Cerebellar nuclear complex (tissue), 1 donor: ENCODE measurements at places on chromosomes 6 and 20.

GRCh38 chr6:92271091-92271490 is 1148.3 kb downstream of the EPHA7 start:
- no peak for DNase-seq

DNA sequence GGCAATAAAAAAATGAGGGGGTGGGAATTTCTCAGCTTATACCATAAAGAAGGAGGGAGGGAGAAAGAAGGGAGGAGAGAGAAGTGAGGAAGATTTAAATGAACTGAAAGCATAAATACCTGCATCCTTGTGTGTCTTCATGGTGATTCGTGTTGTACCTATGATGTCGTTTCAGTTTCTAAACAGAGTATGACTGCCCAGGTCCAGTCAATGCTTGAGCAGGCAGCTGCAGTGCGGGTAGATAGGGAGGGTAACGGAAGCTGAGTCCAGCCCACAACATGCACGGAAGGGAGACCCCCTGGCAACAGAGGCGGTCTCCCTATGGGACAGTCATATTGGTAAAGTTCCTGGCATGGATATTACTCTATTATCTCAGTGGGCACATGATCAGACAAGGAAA is 184.5 kb downstream of the KIF16B start:
- DNase-seq, result no peak

- DNase-seq, result no peak
Measured at GRCh38 chr6:125222531-125223455, 69.2 kb downstream of the TPD52L1 start.

DNA sequence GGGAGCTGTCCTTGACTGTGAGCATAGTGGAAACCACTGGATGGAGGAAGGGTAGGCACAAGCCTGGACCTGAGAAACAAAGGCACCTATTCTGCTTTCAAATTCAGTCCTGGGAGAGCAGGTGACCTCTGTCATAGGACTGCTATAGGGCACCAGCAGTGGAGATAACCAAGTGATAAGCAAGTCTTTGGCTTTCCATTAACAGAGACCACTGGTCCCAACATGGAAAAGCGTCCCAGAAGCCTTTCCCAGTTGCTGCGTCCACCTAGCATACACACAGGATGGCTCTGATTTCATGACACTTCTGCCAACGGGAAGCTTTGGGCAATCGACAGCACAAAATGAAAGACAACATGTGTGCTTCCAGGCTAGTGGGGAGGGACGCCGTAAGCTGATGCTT is 8.9 kb downstream of the SLC22A3 start:
- no peak for DNase-seq

DNA sequence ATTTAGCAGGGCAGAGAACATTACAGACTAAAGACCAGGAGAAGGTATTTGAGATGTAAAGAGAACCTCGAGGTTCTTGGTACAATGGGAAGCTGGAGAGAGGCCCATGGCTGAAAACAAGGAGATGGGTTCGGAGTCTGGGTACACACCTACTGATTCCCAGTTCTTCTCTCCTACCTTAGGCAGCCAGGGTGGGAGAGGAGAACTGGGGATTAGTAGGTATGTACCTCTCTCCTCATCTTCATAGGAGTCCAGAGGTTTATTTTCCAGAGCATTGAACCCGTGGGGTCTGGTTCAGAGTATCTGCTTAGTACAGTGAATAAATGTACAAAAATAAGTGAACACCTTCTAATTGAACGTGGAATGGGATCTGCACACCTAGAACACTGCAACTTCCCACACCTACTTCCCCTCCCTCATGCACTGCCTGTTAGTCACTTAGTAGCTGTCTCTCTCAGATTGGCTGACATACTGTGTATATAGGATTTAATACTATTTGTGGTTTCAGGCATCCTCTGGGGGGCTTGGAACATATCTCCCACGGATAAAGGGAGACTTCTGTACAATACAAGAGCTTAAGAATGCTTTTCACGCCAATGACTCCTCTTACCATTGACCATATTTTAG is 23.5 kb upstream of the NUP153 start:
- DNase-seq, result no peak

- DNase-seq, result no peak
Measured at GRCh38 chr6:32772656-32773055, 9.3 kb upstream of the HLA-DQB2 start.

DNA sequence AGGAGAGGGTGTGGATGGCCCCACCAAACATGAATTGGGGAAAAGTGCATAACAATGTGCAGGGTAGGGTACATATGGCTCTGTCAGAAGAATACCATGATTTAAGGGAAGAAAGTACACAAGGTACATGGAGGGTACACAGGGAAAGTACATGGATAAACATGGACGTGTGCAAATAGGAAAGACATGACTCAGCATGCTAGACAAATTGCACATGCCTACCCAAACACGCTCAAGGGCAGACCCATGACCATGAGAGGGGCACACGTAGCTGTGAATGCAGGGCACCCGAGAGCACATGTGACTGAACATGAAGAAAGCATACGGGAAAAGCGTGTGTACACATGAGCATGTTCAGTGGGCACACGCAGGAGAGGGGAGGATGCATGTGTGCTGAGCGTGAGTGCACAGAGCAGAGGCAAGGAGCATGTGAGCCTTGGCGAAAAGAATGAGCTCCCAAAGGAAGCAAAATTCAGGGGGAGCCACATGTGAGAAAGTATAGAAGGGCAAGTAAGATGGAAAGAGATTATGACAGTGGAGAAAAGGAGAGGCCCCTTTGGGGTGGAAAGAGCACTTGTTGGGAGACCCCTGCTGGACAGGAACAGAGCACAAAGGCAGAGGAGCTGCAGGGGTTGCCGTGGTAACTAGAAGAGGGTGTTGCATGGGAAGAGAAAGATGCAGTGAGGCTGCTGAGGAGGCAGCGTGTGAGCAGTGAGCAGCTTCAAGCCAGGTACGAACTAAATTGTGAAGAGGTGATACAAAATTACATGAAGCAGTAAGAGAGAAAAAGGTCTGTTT is 17.8 kb downstream of the OR2H2 start:
- DNase-seq, result no peak

DNA sequence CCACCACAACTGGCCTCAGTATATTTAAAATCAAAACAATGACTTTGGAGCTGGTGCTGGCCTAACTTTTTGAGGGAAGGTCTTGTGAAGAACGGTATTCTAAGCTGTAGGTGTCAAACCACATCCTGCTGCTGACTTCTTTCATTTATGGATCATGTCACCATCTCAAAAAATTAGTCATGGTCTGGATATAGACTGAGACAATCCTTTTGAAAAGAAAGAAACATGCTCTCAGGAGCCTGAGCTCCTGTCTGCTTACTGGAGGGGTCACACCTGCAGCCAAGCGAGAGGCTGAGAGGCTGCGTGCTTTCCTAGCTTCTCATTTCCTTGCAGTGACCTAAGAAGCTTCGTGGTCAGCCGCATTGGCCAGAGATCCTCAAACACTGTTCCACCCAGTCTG is 55.2 kb downstream of the TIAM2 start:
- no peak for DNase-seq

- DNase-seq, result no peak
Measured at GRCh38 chr6:12537389-12537788, 179.2 kb upstream of the PHACTR1 start.

- no peak for DNase-seq
Measured at GRCh38 chr6:4084444-4085331, 5.8 kb upstream of the FAM217A start.

GRCh38 chr20:13784271-13784892 is 337 bp downstream of the ESF1 start:
- DNase-seq, result no peak

DNA sequence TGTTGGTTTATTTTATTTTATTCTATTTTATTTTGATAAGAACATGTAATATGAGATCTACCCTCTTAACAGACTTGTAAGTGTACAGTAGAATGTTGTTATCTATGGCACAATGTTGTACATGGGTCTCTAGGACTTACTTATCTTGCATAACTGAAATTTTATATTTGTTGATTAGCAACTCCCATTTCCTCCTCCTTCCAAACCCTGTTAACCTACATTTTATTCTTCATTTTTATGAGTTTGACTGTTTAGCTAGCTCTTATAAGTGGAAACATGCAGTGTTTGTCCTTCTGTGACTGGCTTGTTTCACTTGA is 37.9 kb upstream of the BCAS1 start:
- DNase-seq, result no peak

- DNase-seq, result no peak
Measured at GRCh38 chr6:19983374-19983773, 146.2 kb downstream of the ID4 start.

- DNase-seq, result no peak
Measured at GRCh38 chr6:87699576-87699975, 2.5 kb downstream of the AKIRIN2 start.

DNA sequence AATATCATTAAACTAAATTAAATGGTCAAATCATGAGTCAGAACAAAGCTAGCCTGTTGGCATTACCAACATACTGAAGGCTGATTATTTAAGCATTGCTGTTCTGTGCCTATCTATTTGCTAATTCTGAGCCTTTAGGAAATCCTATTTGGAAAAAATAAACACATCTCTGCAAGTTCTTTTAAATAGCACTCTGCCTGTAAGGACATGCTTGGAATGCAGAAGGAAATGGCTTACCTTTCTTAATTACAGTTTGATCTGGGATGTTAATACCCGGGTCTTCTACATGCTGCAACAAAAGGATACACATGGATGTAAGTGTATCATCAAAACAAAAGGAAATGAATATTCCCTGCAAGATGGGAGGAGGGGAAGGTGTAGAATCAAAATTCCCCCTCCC is 8.3 kb downstream of the TFAP2A start:
- no peak for DNase-seq

DNA sequence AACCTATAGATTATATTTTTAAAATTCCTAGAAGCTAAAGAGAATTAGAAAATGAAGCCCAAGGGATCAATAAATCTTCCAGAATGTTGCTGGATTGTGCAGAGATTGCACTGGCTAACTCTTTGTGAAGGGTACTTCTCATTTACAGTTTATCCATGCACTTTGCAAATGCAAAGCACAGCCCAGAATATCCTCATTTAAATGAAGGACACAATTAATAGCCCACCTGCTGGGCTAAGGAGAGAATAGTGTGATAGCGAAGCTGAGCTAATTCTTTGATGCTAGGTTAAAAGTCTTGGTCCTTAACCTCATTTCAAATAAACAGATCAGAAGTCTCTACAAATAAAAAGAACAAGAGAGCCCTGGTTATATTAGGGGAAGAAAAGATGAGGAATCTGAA is 72.5 kb downstream of the SMPDL3A start:
- no peak for DNase-seq

GRCh38 chr20:37387519-37388269 is 41.8 kb downstream of the SRC start:
- DNase-seq, result no peak

DNA sequence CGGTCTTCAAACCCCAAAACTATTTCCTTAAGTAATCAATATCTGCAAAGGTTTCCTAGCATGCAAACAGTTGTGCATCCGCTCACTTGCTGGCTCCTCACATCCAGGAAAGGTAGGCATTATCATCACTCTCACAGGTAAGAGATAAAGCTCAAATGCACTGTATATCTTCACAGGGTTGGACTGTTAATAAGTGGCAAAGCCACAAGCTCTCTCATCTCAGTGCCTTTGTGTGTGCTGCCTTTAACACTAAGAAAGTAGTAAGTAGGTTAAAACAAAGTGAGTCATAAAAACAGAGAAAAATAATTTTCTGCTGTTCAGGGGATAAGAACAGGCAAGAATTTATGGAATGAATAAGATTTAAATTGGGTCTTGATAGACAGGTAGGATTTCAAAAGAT is 21.3 kb downstream of the MAN1A1 start:
- no peak for DNase-seq

DNA sequence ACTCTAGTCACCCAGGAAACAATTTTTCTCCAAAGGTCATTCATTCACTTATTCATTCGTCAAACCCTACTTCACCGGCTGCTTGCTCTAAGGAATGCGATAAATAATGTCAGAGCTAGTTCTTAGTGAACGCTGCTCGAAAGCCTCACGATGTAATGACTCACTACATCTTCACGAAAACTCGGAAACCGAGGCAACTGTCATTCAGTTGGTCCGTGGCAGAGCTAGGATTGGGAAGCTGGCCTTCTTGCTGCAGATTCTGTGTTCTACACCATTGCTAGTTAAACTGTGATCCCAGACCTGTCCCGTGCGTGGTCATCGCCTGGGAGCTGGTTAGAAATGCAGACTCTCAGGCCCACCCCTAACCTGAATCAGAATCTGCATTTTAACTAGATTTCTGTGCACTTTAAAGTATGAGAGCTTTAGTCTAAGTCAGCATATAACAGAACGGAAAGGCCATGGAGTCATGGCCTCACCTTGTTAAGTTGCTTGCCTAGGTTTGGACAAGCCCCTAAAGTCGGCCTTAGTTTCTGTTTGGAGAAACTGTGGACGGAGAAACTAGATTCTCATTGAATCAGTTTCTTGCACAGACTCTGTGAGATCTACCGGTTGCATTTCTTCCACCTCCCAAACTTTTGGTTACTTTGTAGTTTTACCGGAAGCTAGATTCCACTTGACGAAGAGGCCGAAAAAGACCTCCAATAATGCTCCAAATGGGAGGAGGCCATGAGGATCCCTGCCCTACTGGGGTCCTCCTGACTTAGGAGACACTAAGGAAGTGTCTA is 651 bp upstream of the CCND3 start:
- no peak for DNase-seq

GRCh38 chr6:35624341-35625070 is 64.2 kb downstream of the FKBP5 start:
- DNase-seq, result no peak

- no peak for DNase-seq
Measured at GRCh38 chr20:58715801-58716475, 23.3 kb downstream of the NPEPL1 start.

- DNase-seq, result no peak
Measured at GRCh38 chr6:13292774-13293173, 35.6 kb downstream of the TBC1D7 start.

- no peak for DNase-seq
Measured at GRCh38 chr6:31122791-31123706, 2.8 kb upstream of the CDSN start.

GRCh38 chr6:131749023-131749422 is 38.2 kb upstream of the CTAGE9 start:
- DNase-seq, result no peak

GRCh38 chr20:34768096-34768495 is 57.4 kb downstream of the NCOA6 start:
- DNase-seq, result no peak
